Thymus (tissue), 14 donors: ENCODE measurements at places on chromosomes 1 and 21.

DNA sequence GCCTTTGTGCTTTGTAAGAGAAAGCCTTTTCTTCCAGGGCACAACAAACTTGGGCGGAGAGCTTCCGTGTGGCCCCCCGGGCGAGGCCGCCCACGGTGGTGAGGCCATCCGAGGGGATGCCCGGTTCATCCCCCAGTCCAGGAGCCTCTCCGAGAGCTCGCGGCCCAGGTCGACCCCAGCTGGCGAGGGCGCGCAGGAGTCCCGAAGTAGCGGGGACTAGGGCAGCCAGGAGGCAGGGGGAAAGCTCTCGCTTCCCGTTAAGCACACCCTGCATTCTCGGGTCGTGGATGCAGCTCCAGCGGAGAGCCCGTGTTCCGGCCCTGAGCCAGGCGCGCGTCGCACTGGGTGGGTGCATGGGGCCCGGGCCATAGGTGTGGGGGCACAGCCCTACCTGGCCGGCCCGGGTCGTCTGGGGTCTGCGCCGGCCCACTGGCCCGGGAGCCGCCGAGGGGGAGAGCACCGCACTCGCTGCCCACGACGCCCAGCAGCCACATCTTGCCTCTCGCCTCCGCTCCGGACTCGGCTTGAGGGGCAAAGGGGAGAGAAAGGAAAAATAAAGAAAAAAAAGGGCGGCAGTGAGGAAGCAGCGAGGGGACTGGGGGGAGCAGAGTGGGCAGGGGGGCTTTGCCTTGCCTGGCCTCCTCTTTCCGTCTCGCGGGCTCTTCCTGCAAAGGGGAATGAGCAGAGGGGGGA is 1.8 kb downstream of the RNF220 start:
- no peak for DNase-seq

DNA sequence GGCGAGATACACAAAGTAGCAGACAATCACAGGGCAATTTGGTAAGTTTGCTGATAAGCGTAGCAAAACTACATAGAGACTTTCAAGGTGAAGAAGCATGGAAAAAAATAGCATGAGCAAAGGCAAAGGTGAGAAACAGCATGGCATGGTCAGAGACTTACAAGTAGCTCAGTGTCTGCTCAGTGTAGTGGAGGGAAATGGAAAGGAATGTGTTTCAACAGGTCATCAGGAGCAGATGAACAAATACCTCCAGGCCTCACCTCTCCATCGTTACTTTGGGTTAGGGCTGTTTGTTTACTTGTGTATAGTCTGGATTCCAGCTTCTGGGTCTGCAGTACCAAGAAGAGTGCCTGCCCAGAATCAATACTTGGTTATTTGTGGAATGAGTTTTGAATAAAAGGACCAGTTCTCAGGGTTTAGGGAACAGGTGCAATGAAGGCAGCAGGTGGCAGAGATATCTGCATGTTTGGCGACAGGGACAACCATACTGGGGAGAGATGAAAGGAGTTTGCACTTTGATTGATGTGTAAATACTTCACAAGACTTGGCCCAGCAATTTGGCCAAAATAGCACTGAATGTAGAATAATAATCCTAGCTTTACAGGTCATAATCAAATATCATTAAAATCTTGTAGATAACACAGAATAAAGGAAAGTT is 97.0 kb upstream of the FGGY start:
- DNase-seq = no peak

- no peak for DNase-seq
These were observed 37.1 kb downstream of the EEIG2 start for GRCh38 chr1:108597041-108597440.

DNA sequence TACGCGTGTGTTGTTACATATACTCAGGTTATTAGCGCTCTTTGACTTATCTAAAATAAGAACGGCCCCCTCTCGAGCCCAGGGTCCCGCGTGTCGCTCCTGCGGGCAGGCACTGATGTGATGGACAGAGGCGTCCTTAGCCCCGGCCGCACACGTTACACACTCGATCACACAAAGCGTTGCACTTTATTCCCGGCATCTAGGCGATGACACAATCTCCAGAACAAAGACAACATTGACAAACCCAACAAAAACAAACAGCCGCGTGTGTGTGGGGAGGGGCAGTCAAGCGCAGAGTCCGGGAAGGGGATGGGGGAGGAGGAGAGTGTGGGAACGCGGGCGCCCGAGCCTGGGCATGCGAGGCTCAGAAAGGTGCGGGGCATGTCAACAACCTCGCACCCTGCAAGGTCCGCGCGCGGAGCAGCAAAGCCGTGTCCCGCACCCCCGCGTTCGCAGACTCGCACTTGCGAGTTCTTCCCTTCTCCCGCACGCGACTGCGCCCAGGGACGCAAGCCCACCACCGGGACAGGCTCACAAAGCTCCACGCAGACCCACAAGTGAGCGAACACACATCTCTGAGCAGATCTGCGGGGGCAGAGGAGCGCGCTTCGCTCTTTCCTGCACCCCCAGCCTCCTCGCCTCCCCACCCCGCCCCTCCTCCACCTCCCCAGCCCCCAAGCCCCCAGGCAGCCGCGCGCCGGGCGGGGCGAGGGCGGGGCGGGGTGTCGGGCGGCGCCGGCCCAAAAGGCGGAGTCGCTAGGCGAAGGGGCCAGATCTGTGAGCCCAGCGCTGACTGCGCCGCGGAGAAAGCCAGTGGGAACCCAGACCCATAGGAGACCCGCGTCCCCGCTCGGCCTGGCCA is at the start of gene EFNA1:
EFNA1 (plus strand) TSS at position 772 of the 862 bp plus-strand sequence. CDS start 102 bp downstream, outside the sequence.
- no peak for DNase-seq

GRCh38 chr1:12757836-12758235 is 11.8 kb downstream of the CFAP107 start:
- no peak for DNase-seq

DNA sequence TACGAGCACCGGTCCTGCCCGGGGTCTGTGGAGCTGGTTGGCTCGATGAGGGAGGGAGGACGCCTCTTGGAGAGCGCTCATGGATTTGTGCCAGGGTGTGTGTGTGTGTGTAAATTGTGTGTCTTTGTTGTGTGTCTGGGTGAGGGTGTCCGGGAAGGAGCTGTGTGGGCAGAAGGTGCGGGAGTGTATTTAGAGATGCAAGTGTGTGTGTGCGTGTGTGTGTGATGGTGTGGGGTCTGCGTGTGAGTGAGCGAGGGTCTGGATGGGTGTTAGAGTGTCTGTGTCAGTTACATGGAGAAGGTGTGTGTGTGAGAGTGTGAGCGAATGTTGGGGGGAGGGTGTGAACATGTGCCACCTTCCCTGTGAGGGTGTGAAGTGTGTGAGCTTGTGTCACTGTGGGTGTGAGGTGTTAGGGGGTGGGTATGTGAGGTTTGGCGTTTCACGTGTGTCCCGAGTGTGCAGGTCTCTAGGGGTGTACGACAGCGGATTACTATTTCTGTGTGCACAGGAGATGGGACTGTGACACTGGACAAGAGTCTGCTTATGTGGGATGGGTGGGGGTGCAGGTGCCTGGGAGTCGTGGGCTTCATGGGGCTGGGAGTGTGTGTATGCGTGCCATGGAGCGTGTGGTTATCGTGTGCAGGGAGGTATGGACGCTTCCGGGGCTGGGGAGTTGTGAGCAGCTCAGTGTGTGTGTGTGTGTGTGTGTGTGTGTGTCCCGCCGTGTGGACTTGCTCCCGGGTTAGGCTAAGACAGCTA is 880 bp downstream of the IGSF21 start:
- no peak for DNase-seq

- no peak for DNase-seq
These were observed 357.8 kb upstream of the PTBP2 start for GRCh38 chr1:96363826-96364225.

DNA sequence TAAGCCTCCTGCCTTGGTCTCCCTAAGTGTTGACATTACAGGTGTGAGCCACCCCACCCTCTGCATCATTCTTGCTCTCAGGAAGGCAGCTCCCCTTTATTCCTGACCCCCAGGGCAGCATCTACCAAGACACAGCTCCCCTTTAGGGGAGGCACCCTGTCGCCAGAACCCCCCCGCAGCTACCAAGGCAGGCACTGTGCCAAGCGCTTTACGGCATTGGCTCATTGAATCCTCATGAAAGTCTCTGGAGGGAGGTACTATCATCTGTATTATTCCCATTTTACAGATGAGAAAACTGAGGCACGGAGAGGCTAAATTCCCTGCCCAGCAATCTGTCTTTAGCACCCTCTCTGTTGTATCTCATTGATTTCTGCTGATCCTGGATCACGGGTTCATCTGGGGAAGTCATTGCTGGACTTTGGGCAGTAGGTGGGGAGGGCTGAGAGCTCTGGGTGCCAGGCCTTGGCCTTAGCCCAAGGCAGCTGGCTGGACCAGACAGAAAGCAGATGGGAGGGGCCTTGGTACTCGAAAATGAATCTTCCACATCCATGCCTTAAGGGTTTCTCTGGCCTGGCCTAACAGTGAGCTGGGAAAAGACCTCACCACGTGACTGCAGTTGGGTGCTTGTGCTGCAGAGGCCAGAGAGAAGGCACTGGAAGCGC is 5.9 kb downstream of the PLOD1 start:
- DNase-seq = no peak

- no peak for DNase-seq
These were observed 144.7 kb upstream of the SPATA6 start for GRCh38 chr1:48616710-48617109.

GRCh38 chr1:41905093-41905675 is 13.5 kb downstream of the HIVEP3 start:
- DNase-seq = no peak
